ENCODE measurements at places on chromosomes 7 and 10.
A peak's percentile ranks its signal among the peaks of the same experiment; 100 is the strongest.

GRCh38 chr7:44282601-44283171 is 42.7 kb downstream of the CAMK2B start:
- no peak for DNase-seq

DNA sequence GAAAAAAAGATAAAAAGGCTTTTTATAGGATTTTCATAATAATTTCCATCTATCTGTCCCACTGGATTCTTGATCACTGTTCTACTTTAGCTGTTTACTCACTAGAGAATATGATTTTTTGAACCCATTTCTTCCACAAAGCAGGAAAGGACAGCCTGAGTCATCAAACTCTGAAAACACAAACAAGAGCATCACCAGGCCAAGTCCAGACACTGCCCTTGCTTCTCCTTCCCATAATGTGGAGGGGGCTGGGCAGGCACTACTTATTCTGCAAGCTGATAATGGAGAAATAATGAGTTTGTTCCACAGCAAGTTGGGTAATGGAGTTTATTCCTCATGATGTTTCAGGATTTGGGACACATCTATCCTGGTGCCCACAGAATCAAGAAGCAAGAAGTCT is 13.0 kb upstream of the KCNIP2 start:
- no peak for DNase-seq

DNA sequence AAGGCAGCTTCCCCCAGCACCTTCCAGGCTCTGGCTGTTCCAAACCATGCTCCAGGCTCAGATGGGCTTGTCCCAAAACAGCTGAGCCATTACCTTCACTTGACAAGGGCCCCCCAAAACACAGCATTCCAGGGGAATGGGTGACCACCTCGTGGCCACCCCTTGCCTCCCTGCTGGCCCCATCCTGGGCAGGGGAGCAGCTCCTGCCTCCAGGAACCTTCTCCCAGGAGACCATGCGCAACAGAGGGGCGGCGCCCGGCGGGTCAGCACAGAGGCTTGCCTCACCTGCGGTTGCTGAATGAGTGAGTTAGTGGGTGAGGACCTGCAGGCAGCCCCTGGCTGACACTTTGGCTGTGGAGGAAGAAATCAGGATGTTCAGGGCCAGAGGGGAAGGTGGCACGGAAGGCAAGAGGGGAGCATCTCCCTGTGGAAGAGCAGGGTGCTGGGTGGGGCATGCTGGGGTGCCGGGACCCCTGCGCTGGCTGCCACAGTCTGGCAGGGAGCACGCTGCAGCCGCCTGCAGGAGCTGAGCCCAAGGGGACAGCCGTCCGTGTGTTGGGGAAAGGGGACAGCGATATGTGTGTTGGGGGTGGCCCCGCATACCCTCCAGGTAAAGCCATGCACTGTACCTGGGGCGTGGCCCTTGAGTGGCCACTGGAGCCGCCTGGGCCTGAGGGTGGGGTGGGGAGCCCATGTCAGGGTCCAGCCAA is 54.7 kb downstream of the PWWP2B start:
- DNase-seq: no peak

- DNase-seq: no peak
Observed at GRCh38 chr10:31157123-31158010, 125.7 kb upstream of the ZNF438 start.

DNA sequence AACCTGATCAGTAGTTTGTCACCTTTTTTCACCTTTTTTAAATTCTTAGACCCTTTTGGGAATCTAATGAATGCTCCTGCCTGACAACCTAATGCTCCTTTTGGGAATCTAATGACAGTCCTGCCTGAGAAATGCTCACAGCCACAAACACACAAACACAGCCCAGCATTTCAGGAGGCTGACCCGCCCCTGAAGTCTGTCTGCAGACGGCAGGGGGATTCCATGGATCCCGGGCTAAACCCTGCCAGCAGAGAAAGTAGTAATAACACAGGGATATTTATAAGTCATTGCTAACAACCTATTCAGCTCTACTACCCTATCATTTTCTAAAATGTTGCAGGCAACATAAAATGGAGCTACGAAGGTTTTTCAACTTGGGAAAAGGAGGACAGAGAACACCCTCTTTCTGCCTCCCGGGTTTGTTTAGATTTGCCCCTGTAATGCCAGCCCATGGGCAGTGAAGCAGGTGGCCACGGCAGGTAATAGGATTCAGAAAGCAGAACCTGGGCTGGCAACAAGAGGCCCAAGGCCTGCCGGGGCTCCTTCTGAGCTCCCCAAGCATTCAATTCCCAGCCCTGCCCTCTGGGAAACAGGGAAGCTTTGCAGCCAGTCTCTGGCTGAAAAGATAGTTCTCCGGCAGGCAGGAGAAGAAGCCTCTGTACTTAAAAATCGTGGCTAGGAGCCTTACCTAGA is 65.2 kb downstream of the CREB3L2 start:
- DNase-seq: no peak

- DNase-seq: no peak
Observed at GRCh38 chr10:118276204-118276603, 65.9 kb downstream of the FAM204A start.

GRCh38 chr7:120370954-120371353 is 98.0 kb downstream of the KCND2 start:
- no peak for DNase-seq

DNA sequence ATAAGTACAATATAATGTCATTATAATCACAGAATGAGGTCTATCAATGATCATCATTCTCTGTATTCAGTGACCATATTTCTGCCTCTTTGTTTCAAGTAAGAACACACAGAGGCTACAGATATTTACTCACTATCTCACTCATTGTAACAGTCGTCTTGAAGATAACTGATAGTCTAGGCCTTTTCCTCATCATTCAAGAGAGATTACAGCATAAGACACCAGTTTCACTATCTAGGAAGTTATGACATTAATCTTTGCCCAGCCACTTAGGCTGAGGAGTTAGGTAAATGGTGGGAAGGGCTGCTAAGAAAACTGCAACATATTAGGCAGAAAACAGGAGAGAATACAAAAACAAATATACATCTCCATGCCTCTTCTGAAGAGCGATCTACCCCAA is 125.3 kb downstream of the CHCHD3 start:
- no peak for DNase-seq

- no peak for DNase-seq
Observed at GRCh38 chr7:51325261-51325676, 8.7 kb upstream of the COBL start.

GRCh38 chr7:108037140-108037539 is 34.2 kb upstream of the LAMB1 start:
- no peak for DNase-seq

DNA sequence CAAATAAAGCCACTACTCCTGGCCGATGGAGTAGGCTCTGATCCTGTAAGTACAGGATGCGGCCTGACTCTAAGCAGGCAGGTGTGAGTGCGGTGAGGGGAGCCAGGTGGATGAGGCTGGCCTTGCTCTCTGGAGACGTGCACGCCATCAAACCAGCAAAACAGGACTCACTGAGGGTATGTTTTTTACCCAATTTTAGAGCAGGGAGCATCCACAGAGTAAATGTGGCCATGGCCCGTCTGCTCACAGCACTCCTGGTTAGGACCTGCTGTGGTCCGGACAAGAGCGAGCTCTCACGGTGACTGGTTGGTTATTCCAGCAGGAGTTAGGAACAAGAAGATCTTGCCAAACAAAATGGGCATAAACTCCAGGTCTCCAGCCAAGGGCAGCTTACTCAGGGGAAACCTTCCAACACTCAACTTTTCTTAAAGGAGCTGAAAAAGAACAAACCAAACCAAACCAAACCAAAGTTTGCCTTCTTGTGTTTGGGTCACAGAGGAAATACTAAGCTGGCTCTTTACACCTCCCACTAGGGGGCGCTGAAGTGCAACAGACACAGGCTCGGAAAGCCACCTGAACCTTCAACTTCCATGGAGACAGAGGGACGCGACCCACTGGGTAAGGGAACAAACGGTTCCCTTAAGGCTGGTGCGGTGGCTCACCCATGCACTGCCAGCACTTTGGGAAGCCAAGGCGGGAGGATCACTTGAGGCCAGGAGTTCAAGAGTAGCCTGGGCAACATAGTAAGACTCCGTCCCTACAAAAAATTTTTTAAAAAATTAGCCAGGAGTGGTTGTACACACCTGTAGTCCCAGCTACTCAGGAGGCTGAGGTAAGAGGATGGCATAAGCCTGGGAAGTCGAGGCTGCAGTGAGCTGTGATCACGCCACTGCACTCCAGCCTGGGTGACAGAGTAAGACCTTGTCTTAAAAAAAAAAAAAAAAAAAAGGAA is 122.4 kb downstream of the CLEC2L start:
- peak; percentile 88 for DNase-seq

GRCh38 chr7:158695726-158696452 is 8.7 kb downstream of the NCAPG2 start:
- DNase-seq: peak; percentile 60

GRCh38 chr7:27921081-27921836 is 181.3 kb downstream of the TAX1BP1 start:
- DNase-seq: peak; percentile 23

GRCh38 chr10:132910901-132911785 is 31.2 kb downstream of the CFAP46 start:
- DNase-seq: no peak

- DNase-seq: no peak
Observed at GRCh38 chr10:48472501-48473069, 132.3 kb downstream of the ARHGAP22 start.
